ENCODE measurements at places on chromosomes 13 and 19.

- no peak for DNase-seq
These were observed 3.2 kb upstream of the RGCC start for GRCh38 chr13:41454170-41454569.

DNA sequence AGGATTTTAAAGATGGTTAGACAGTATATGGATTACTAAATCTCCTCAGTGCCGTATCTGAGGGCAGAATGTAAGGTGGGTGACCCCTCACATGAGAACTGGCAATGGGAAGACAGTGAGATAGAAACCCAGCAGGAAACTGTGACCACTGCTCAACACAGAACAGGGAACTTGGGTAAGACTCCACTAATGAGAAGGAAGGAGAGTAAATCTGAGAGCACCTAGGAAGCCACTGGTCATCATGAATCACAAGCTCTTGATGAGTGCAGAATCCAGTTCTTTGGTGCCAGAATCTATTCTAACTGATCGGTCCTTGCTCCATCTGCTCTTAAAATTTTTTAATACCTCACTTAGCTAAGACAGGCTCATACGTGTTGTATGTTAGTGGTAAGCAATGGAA, 261.8 kb downstream of the KLF12 start:
- no peak for DNase-seq

DNA sequence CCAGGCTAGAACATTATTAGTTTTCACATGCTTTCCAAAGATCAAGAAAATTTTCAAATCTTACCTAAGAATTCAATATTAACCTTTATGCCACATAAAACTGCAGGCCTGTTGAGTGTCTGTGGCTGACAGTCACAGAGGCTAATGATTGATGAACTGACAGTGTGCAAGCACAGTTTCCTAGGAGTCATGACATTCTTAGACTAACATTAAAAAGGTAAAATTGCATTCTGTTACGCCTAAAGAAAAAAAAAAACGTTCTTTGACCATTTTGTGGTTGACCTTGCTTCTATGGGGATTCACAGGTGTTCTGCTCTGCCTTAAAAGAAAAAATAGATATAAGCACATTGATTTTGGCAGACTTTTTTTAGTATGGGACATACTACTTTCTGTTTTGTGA, 1776.2 kb downstream of the PCDH9 start:
- no peak for DNase-seq

DNA sequence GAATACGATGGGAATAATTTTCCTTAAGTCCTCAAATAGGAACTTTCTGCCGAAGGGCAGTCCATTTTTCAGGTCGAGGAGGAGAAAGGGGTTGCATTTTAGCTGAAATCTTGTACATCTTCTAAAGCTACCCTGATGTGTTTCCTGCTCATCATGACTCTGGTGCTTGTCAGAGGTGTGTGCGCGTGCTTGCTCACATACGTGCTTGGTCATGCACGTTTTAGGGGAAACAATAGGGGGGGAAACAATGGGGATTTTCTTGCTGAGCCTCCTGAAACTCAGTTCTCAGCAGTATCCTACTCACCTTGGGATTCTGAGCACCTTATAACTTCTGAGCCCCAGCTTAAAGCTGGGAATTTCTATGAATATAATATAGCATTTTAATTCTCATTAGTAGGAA, 44.7 kb downstream of the TM9SF2 start:
- DNase-seq: no peak

GRCh38 chr19:47230054-47230920, 712 bp downstream of the BBC3 start:
- DNase-seq: peak; percentile 86
